ENCODE measurements at places on chromosomes 11 and 22. TPM values are rescaled to one million over a fixed set of nuclear protein-coding genes. Genes with fewer than 3 reads are reported as not detected.
A peak's percentile ranks its signal among the peaks of the same experiment; 100 is the strongest.

DNA sequence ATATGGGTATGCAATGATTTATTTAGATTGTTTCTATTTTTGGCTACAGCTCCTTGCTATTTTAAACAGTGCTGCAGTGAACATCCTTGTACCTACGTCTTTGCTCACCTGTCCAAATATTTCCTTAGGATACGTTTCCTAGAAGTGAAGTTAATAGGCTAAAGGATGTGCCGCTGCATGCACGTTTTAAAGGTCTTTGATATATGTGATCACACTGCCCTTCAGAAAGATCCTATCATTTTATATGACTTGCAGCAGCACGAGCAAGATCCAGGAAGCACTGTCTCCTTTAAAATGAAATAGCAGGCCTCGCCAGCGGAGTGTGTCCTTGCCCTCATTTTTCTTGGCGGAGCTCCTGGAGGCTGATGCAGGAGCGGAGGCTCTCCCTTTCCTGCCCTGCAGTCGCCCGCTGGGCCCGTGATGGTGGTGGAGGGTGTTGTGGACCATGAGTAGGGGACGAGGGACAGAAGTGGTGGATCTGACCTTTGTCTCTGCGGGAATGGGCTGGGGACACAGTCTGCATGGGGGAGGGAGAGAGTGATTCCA, 19.4 kb downstream of the RPS6KA4 start:
- H3K36me3 ChIP-seq, result no peaks in the 10 kb centered on the region
- H3K27ac ChIP-seq, result no peak overlapping the region
- no peak overlapping the region for H3K4me3 ChIP-seq
- DNase-seq, result no peak
- peaks cover 10% of the 10 kb centered on the region for H3K27me3 ChIP-seq

- H3K4me3 ChIP-seq, result no peak overlapping the region
- no peak for DNase-seq
- peaks cover 3% of the 10 kb centered on the region for H3K4me1 ChIP-seq
- H3K27ac ChIP-seq, result no peak overlapping the region
- peaks cover 2% of the 10 kb centered on the region for H3K36me3 ChIP-seq
- peaks cover 23% of the 10 kb centered on the region for H3K27me3 ChIP-seq
Measured at GRCh38 chr22:43276321-43276720, 66.9 kb downstream of the SCUBE1 start.

GRCh38 chr22:36149441-36149840, 11.1 kb downstream of the APOL3 start:
- DNase-seq, result no peak
- peaks cover 46% of the 10 kb centered on the region for H3K4me1 ChIP-seq
- H3K27me3 ChIP-seq, result no peaks in the 10 kb centered on the region
- H3K36me3 ChIP-seq, result peaks cover 17% of the 10 kb centered on the region

DNA sequence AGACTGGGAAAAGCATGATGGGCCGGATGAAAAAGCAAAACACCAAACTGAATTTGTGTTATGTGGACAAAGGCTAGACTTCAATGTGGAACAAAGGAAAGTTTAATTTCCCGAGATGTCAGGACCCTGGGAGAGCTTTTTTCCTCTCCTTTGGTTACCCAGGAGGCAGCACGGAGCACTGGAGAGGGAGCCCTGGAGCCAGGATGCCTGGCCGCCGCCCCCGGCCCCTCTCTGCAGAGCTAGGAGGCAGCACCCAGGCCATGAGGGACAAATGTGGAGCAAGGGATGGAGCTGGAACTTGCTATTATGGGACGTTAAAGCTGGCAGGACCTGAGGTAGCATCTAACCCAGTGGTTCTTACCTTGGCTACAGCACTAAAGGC, 108.9 kb downstream of the MORC2 start:
- peaks cover 6% of the 10 kb centered on the region for H3K27me3 ChIP-seq
- no peaks in the 10 kb centered on the region for H3K36me3 ChIP-seq
- no peak for DNase-seq
- H3K4me1 ChIP-seq, result no peaks in the 10 kb centered on the region

DNA sequence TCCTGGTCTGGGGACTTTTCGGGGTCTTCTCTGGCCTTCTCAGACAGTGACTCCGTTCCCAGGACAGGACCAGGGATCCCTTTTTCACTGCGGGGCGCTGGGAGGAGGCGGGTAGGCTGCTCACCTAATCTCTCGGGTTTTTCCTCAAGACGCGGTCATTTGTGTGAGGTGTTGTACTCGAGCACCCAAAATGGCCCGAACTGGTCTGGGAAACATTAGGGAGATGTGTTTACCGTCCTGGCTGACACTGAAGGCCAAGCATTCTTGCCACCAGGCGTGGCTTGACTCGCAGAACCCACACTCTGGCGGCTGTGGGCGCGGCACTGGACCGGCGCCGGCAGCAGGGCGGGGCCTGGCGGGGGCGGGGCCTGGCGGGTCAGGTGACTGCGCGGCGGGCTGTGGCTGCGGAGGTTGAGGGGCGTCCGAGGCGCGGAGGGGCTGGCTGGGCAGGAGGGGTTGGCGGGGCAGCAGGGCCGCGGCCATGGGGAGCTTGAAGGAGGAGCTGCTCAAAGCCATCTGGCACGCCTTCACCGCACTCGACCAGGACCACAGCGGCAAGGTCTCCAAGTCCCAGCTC, at the start of gene SWAP70:
Gene SWAP70, plus strand, starts transcription at position 379 of the 577 bp plus-strand sequence. Its CDS starts 103 bp downstream, at position 482.
- peak within 1 kb of the TSS; percentile 90 for H3K4me3 ChIP-seq
- DNase-seq, result peak; percentile 70
- no peaks in the 10 kb centered on the region for H3K36me3 ChIP-seq

GRCh38 chr22:27771637-27772036, 29.9 kb downstream of the MN1 start:
- H3K36me3 ChIP-seq, result no peaks in the 10 kb centered on the region
- no peak overlapping the region for H3K27ac ChIP-seq
- H3K4me3 ChIP-seq, result no peak overlapping the region
- DNase-seq, result no peak

- DNase-seq, result no peak
- peak overlapping the region; percentile 80 for H3K27ac ChIP-seq
- H3K4me3 ChIP-seq, result peak overlapping the region; percentile 56
- no peaks in the 10 kb centered on the region for H3K27me3 ChIP-seq
Measured at GRCh38 chr11:104907521-104908185, 9.4 kb upstream of the CASP12 start.

TUG1 gene
- total RNA-seq, result 82.9 TPM

SIDT2 gene
- total RNA-seq, result 118 TPM

INPP5J gene
- total RNA-seq, result not detected

DNA sequence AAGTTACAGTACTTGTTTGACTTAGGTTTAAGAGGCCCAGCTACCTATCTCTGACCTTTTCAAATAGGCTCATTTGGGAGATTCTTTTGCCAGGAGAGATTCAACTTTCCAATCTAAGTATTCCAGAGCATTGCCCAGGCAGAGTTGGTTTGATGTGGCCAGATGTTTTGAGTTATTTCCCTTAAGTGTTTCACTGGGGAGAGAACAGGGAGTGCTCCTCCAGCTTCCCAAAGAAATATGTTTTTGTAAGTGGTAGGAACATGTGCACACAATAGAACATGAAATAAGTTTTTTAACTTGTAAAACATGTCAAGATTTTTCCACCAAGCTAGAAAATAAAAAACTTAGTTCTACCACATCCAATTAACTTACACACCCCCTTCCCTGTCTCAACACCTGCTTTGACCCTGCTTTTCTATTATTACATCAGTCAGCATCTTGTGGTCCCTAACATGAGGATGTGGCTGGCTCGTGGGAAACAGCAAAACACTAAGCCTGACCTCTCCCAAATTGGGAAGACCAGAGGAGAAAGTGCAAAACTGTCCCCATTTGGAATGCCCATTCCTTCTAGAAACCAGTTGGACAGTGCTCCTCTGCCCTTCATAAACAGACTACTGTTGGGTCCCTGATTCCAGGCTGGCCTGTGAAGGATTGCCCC, 70.4 kb upstream of the RASSF10 start:
- peak overlapping the region; percentile 19 for H3K27ac ChIP-seq
- H3K4me1 ChIP-seq, result no peaks in the 10 kb centered on the region
- no peak for DNase-seq
- H3K27me3 ChIP-seq, result peaks cover 48% of the 10 kb centered on the region
- no peaks in the 10 kb centered on the region for H3K36me3 ChIP-seq

SNX15 gene
- 19.7 TPM for total RNA-seq

GRCh38 chr11:60615497-60615896, 83.9 kb upstream of the MS4A8 start:
- no peak overlapping the region for H3K4me3 ChIP-seq
- DNase-seq, result no peak
- peaks cover 48% of the 10 kb centered on the region for H3K27me3 ChIP-seq

GRCh38 chr22:47155131-47155885, 392.9 kb downstream of the TBC1D22A start:
- peaks cover 5% of the 10 kb centered on the region for H3K36me3 ChIP-seq
- no peak for DNase-seq
- peaks cover 7% of the 10 kb centered on the region for H3K4me1 ChIP-seq

TPBGL gene
- 0.60 TPM for total RNA-seq

MYOD1 gene
- total RNA-seq, result not detected

DNA sequence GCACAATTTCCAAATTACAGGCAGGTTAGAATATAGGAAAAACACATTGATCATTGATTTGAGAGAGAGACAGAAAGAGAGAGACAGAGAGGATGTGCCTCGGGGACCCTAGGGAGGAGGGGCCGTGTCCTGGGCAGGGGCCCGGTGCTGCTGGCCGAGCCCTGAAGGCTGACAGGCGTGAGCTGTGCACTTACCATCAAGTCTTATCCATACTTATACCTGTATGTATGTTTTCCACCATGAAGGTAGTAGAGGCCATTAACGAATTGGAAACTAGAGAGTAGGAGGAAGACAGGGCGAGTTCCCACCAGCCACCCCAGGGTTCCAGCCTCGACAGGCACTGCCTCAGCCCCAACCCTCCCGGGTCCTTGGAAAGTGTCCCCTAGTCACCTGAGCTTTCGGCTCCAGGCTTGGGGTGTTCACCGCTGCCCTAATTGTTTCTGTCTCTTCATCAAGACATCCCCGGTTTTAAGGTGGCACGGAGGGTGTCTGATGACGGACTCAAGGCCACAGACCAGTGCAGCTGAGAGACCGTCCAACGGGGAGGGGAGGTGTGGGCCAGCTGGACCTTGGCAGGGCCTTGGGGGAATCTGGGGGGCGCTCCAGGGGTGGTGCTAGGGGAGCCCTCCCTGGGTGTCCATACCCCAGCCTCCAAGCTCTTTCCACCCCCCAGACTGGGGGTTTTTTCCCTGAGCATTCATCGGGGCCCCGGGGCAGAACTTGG, 431.3 kb downstream of the TBC1D22A start:
- DNase-seq, result no peak
- H3K4me1 ChIP-seq, result no peaks in the 10 kb centered on the region
- H3K4me3 ChIP-seq, result no peak overlapping the region
- H3K27me3 ChIP-seq, result no peaks in the 10 kb centered on the region
- H3K27ac ChIP-seq, result no peak overlapping the region
- no peaks in the 10 kb centered on the region for H3K36me3 ChIP-seq

DNA sequence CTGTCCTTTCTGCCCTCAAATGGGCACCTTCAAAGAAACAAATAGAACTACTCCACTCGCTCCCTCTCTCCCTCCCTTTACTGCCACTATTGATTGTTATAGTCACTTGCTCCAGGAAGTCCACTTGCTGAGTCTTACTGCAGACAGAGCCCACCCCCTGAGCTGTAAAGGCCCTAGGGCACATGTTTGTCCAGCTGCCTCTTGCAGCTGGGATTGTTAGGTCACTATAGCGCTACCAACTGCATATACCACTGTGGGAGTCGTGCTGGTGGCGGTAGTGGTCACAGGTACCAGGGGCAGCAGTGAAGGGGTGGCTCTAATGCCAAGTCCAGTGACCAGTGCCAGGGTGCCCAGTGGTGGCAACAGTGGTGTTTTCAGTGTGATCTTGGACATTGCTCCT, 4.4 kb upstream of the SREBF2 start:
- H3K4me1 ChIP-seq, result peaks cover 17% of the 10 kb centered on the region
- peak overlapping the region; percentile 47 for H3K4me3 ChIP-seq
- no peak for DNase-seq
- H3K36me3 ChIP-seq, result peaks cover 3% of the 10 kb centered on the region
